Thoracic aorta (tissue), 2 donors: ENCODE measurements at places on chromosomes 13 and 19. TPM values are rescaled to one million over a fixed set of nuclear protein-coding genes. Genes with fewer than 3 reads are reported as not detected.
A peak's percentile ranks its signal among the peaks of the same experiment; 100 is the strongest.

HIPK4 gene
- not detected for total RNA-seq

CDX2 gene
- not detected for total RNA-seq

MATK gene
- total RNA-seq, result 5.4 TPM

VAV1 gene
- 7.6 TPM for total RNA-seq

OR10H1 gene
- total RNA-seq, result not detected

CRX gene
- not detected for total RNA-seq

DNA sequence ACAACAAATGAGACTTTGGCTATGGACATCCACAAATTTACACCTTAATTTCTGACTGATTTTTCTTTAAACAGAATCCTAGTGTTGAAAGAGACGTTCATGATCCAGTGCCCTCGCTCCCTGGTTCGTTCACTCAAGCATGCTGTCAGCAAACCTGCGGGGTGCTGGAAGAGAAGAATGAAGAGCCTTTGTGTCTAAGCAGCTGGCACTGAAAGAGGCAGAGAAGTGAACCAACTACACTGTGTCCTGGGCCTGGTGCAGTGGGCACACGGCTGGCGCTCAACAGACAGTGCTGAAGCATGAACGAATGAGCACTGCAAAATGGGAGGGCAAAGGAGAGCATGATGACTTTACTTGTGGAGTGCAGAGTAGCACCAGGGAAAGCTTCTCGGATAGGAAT is 46.8 kb downstream of the MIPEP start:
- no peak for DNase-seq

GRCh38 chr13:79401259-79402070 is 4.6 kb downstream of the RBM26 start:
- no peak for DNase-seq

DNA sequence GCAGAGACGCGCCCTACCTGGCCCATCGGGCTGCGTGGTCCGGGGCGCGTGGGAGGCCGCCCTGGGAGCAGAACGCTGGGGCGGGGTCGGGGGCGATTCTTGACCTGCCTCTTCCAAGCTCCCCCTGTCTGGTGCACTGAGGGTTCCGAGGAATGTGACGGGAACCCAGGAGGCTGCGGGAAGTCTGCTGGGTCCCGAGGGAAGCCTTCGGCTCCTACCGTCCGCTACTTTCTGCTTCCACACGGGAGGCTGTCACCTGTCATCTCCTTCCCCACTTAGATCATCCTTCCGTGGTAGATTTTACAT is 781 bp upstream of the SPRYD7 start:
- no peak for DNase-seq

DNA sequence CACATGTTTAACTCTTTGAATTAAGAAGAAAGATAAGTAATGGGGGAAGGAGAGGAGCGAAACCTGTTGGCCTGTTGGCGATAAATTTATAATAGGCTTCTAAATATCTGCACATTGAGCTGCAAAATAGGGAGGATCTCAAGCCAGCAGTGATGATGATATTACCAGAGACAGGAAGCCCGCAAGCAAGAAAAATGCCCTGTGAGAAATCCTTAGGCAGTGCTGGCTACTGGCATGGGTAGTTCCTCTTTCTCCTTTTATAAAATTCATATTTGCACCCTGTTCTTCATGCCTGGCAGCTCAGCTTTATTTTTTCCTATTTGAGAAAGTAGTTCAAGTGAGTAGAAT is 858 bp upstream of the USP12 start:
- DNase-seq, result no peak

DNA sequence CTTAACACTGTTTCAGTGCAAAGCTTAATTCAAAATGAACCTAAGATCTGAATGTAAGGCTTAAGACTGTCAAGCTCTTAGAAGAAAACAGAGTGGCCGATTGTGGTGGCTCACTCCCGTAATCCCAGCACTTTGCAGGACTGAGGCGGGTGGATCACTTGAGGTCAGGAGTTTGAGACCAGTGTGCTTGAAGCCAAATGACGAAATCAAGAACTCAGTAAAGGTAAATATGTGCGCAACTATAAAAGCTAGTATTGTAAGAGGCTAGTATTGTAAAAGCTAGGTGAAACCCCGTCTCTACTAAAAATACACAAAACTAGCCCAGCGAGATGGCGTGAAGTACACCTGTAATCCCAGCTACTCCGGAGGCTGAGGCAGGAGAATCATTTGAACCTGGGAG is 12.7 kb downstream of the ATP4B start:
- DNase-seq, result no peak

- no peak for DNase-seq
Observed at GRCh38 chr13:111911121-111911720, 155.7 kb upstream of the SOX1 start.

DNA sequence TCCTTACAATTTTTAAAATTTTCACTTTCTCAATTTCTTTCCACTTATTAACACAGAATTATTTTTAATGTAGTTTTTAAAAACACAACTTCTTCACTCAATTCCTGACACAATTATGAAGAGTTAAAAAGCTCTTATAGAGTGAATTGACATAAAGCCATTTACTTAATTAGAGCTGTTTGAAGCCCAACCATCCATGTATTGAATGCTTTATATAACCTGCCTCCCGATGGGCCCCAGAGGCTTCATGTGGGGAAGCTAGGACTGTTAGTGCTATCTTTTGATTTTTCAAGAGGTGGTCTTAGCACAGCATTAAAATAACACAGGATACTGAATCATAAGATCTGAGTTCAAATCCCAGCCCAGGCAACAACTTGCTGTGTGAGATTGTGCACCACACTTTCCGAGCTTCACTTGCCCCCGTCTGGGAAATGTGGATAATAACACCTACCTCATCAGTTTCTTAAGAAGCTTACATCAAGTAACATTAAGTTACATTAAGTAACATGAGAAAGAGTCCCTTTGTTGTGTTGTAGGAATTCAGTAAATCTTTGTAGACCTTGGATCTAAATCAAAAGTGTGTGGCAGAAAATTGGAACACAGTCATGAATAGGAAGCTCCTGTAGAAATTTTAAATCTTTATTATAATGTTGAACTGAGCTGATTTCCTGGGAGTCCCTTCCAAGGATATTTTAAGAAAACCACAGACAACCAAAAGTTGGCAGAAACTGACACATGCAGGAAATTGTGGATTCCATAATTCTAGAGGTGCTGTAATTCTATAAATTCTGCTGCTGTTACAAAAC is 5.5 kb upstream of the ENOX1 start:
- no peak for DNase-seq

DNA sequence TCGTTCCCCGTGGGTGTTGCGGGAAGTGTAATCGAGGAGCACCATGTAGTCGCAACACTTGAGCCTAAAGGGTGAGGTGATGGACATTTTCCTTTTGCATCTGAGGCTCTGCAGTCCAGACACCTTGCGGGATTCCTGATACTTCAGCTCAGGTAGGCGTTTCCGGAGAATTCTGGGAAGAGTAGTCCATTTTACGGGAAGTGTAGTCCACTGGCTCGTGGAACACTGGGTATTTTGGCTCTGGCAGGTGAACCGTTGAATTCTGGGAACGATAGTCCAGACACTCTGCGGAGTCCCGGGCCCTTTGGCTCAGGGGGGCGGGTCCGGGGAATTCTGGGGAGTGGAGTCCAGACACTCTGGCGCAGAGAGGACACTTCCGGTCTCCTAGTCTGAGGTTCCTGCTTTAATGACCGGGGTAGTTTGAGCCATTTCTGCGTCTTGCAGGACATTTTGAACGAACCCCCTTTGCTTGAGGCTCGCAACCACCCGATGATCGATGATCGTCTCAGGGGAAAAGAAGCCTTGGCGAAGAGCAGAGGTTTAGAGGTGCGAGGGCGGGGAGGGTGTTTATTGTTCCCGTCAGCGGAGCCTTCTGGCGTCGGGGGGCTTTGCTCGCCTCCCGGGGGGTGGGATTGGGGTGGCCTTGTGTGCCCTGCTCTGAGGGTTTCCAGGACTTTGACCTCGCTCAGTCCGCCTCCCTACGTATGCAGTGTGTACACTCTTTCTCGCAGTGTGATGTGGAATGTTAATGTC is at the start of gene ZNF223:
Gene ZNF223 (plus strand): TSS at position 387 of the 753 bp plus-strand sequence. CDS start 3,141 bp downstream, outside the sequence.
- peak; percentile 80 for DNase-seq

- DNase-seq, result no peak
Observed at GRCh38 chr19:16542910-16543472, 754 bp upstream of the CHERP start.

DNA sequence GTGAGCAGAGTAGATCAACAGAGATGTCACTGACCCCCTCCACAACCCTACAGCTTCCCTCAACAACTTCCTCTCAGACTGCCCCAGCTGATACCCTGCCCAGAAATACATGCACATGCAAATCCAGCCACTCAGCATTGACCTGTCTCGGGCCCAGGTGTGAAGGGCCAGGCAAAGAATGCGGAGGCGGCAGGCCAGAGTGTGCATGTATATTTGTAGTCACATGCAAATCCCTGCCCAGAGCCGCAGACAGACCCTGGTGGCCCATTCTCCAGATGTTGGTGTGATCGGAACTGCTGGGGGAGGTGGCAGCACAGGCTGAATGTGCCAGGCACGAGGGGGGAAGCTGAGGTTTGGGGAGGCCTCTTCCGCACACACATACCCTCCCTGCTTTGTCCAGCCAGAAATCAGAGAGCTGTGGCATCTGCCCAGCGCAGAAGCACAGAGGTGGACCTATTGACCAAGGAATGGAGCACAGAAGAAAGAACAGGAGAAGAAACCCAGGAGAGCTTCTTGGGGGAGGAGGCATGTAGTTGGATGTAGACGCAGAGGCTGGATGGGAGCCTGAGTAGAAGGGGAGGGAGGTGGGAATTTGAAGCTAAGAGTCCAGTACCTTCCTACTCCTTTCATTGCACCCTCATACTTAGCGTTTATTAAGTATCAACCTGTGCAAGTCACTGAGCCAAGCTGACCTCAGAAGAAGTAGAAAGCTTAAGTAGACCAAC is 14.4 kb downstream of the MEF2B start:
- DNase-seq, result no peak

DNA sequence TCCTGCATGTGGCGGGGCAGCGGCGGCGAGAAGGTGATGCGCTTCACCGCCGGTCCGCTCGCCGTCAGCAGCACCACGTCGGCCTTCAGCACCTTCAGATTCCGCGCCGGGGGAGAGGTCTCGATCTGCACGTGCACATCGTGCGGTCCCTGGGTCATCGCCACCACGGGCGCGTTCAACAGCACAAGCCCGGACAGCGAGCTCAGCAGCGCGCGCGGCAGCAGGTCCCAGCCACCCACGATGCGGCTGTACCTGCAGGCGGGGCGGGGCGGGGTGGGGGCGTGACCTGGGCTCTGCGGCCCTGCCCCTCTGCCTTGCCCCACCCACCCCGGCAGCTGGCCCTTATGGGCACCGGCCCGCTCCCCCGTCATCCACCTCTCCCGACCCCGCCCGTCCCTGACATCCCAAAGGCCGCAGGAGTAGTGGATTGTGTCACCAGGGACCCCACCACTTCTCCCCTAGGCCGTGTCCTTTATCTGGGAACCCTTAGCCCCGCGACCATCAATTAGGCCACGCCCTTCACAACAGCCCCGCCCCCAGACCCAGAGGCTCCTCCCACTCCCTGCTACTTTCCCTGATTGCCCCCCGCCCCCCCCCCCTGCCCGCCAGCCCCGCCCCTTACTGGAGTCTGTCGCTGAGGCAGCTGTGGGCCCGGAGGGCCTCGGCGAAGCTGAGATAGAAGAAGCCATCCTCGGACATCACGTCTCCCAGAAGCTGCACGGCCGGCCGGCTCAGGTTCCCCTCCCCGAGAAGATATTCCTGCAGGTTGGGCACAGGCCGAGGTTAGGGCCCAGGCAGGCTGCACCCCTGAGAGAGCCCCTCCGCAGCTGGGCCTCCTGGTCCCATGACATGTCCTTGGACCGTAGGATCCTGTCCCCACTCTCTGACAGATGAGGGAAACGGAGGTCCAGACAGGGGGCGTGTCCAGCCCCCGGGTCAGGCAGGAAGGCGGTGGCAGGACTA is 6.1 kb downstream of the IL4I1 start:
- DNase-seq, result no peak

DNA sequence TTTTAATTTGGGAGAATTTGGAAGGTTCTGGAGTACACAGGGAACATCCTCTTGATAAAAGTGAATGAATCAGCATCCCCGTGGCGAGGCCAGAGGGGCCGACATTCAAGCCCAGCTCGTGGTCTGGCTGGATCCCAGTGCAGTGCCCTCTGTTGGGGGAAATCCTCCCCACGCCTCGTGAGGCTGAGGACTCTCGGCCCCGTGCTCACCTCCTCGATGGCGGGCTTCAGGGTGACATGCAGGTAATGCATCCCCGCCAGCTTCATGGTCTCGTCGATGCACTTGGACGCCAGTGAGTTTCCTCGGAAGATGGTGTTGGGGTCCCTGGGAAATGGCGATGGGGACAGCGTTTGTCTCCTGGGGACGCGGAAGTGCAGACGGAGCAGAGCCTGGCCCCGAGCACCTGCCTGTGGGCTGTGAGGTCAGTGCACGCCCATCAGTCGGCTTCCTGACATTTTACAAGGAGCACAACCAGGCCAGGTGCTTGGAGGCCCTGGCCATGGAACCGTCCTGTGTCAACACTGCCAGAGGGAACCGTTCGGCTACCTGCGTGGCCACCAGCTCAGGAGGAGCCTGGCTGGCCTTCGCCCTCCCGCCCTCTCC is 43.3 kb upstream of the C13orf46 start:
- DNase-seq, result no peak
